ENCODE measurements at places on chromosomes 12 and 14.

GRCh38 chr12:69896653-69897381 is 71.8 kb downstream of the MYRFL start:
- DNase-seq, result no peak

DNA sequence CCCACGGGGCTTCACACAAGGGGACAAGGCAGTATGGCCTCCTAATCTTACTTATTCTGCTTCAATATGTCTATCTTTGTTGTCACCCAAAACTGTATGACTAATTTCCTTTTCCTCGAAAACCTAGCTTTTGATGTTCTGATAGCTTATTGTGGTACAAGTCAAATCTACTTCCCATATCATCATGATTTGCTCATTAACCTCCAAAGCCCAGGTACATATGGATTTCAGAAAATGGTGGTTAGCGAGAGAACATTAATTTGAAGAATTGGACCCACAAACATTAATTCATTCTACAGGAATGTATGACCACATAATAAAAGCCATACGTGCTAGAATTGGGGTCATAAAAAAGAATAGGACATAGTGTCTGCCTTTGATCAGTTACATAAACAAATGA is 412.5 kb downstream of the CCDC91 start:
- no peak for DNase-seq

GRCh38 chr14:61080591-61081010 is 99.6 kb downstream of the SLC38A6 start:
- DNase-seq, result no peak

GRCh38 chr14:30015489-30015888 is 87.8 kb upstream of the PRKD1 start:
- DNase-seq, result no peak

DNA sequence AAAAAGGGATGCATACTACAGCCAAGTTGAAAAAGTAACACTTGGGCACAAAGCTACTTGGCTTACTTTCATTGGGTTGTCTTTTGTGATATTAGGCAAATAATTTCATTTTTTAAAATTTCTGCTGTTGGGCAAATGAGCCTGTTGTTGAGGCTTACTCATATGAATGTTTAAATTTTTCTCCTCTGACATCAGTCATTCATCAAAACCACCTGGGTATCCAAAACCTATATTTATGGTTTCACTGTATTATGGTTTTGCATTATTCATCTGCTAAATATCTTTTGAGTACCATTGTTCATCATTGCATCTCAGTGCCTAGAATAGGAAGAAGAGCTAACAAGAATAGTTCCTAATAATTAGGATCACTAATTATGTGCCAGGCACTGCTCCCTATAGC is 28.1 kb downstream of the DYRK2 start:
- no peak for DNase-seq
